ENCODE measurements at places on chromosomes 11 and 22. TPM values are rescaled to one million over a fixed set of nuclear protein-coding genes. Genes with fewer than 3 reads are reported as not detected.
A peak's percentile ranks its signal among the peaks of the same experiment; 100 is the strongest.

DNA sequence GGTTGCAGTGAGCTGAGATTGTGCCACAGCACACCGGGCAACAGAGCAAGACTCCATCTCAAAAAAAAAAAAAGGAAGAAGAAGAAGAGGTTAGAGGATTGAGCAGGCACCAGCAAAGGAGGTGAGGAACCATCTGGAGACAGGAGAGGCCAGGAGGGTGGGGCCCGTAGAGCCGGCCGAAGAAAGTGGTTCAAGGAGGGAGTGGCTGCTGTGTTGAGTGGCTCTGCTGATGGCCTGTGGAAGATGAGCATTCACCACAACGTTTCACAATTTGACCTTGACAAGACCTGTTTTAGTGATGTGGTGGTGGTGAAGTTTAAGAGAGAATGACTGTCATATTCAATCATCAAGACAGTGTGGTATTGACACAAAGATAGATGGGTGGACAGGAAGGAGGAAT is 6.8 kb upstream of the CTSD start:
- DNase-seq: peak; percentile 85
- H3K27me3 ChIP-seq: no peaks in the 10 kb centered on the region
- peaks cover 4% of the 10 kb centered on the region for H3K4me1 ChIP-seq
- peak overlapping the region; percentile 89 for H3K27ac ChIP-seq
- H3K36me3 ChIP-seq: no peaks in the 10 kb centered on the region

- H3K27me3 ChIP-seq: no peaks in the 10 kb centered on the region
- no peaks in the 10 kb centered on the region for H3K4me1 ChIP-seq
- DNase-seq: no peak
- H3K36me3 ChIP-seq: peaks cover 11% of the 10 kb centered on the region
Measured at GRCh38 chr11:14614091-14614622, 29.4 kb upstream of the PDE3B start.

DNA sequence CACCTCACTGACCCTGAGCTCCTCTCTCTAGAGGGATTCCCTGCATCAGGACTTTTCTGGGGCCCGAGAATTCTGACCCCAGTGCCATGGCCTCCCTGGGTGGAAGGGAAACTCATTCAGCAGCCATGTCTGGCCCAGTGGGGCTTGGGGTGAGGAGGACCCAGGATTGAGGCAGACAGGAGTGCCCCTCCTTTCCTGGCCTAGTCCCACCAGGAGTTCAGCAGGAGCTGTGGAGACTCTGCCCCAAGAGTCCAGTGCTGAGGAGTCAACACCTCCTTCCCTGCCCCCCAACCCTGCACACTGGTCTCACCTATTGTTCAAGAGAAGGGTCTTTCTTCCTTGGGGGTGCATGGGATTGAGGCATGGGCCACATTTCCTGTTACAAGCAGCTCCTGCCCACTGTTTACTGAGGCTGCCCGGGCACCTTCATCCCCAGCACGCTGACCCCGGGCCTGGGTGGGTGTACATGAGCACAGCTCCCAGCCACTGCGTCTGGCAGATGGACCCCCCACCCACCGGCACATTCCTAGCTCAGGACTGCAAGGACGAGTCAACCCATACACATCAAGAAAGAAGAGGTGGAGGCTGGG is 33.9 kb downstream of the ALX4 start:
- H3K4me1 ChIP-seq: no peaks in the 10 kb centered on the region
- no peak overlapping the region for H3K27ac ChIP-seq
- no peak overlapping the region for H3K4me3 ChIP-seq
- no peaks in the 10 kb centered on the region for H3K27me3 ChIP-seq

ADM gene
- polyA plus RNA-seq: 7.8 TPM

MS4A13 gene
- polyA plus RNA-seq: not detected

RAG2 gene
- not detected for polyA plus RNA-seq

RFPL2 gene
- 0.11 TPM for polyA plus RNA-seq

GRCh38 chr22:28252539-28252938 is 333.5 kb upstream of the PITPNB start:
- DNase-seq: no peak
- no peak overlapping the region for H3K27ac ChIP-seq
- no peaks in the 10 kb centered on the region for H3K4me1 ChIP-seq
- no peaks in the 10 kb centered on the region for H3K27me3 ChIP-seq
- no peaks in the 10 kb centered on the region for H3K36me3 ChIP-seq
- H3K4me3 ChIP-seq: no peak overlapping the region

DNA sequence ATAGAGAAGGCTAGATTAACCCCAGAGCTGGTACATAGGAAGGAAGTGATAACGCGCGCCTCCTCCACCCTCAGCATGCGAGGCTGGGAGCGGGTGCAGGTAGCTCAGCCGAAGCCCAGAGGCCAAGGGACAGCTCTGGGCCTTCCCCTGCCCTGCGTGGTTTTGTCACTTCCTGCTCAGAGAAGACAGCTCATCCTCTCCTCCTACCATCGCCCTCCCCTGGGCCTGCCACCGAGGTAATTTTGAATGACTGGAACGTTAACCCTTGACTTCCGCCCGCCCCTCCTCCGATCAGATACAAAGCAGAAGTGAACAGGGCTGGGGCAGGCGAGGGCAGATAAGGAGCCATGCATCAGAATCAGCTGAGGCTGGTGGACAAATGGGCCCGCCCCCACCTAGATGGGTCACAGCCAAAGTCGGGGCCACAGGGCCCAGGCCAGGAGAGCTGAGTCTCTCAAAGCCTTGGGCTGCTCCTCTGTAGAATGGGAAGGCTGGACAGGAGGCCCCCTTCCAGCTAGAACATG is 1.6 kb downstream of the RAC2 start:
- no peaks in the 10 kb centered on the region for H3K27me3 ChIP-seq
- peaks cover 81% of the 10 kb centered on the region for H3K4me1 ChIP-seq
- peak overlapping the region; percentile 98 for H3K4me3 ChIP-seq
- peak; percentile 97 for DNase-seq
- H3K27ac ChIP-seq: peak overlapping the region; percentile 94

GRCh38 chr22:24730864-24731263 is 43.7 kb downstream of the PIWIL3 start:
- peaks cover 13% of the 10 kb centered on the region for H3K4me1 ChIP-seq
- no peaks in the 10 kb centered on the region for H3K27me3 ChIP-seq
- DNase-seq: no peak
- no peak overlapping the region for H3K27ac ChIP-seq
- no peak overlapping the region for H3K4me3 ChIP-seq

DNA sequence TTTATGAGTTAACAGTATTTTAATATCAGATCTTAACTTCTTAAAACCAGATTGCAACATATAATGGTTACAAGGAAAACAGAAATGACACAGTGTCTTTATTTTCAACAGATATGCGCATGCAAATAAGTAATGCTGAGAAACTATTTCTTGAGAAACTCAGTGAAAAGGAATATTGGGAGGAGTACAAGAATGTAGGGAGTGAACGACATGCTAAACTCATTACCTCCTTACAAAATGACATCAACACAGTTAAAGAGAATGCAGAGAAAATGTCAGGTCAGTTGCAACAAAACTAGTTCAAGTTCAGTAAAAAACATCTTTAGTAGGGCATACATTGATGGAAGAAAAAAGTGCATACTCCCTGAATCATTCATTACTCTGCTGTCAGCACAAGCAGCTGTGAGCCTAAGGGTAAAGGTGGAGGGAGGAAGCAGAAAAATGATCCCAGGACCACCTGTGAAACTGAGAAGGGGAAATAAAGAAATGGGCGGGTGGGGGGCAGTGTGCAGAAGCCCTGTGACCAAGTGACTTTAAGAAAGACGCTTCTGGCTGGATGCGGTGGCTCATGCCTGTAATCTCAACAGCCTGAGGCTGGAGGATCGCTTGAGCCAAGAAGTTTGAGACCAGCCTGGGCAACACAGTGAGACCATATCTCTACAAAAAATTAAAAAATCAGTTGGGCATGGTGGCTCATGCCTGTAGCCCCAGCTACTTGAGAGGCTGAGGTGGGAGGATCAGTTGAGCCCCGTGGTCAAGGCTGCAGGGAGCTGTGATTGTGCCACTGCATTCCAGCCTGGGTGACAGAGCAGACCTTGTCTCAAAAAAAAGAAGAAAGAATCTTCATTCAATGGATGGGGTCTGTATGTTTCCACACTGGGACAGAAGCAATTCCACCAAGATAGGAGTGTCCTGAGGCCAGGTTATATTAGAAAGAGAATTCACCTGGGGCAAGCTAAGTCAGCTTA is 31.2 kb downstream of the CCDC83 start:
- no peak overlapping the region for H3K27ac ChIP-seq
- no peak for DNase-seq
- no peak overlapping the region for H3K4me3 ChIP-seq
- no peaks in the 10 kb centered on the region for H3K4me1 ChIP-seq
- H3K27me3 ChIP-seq: no peaks in the 10 kb centered on the region
- H3K36me3 ChIP-seq: no peaks in the 10 kb centered on the region

LRRN4CL gene
- 0.04 TPM for polyA plus RNA-seq

GRCh38 chr11:8685306-8685705 is 2.7 kb downstream of the RPL27A start:
- H3K4me3 ChIP-seq: no peak overlapping the region
- peaks cover 25% of the 10 kb centered on the region for H3K4me1 ChIP-seq
- no peaks in the 10 kb centered on the region for H3K27me3 ChIP-seq
- H3K27ac ChIP-seq: no peak overlapping the region
- H3K36me3 ChIP-seq: no peaks in the 10 kb centered on the region

CHADL gene
- polyA plus RNA-seq: 0.96 TPM

MRE11 gene
- polyA plus RNA-seq: 7.1 TPM

MED15 gene
- 32.2 TPM for polyA plus RNA-seq
